Ascending aorta (tissue), 2 donors: ENCODE measurements at places on chromosomes 1 and 21. TPM values are rescaled to one million over a fixed set of nuclear protein-coding genes. Genes with fewer than 3 reads are reported as not detected.

Gene PALMD
- 34.4 TPM for total RNA-seq

Gene AADACL4
- not detected for total RNA-seq

Gene SEMA4A
- 0.64 TPM for total RNA-seq

Gene CRNN
- 0.21 TPM for total RNA-seq

Gene PYHIN1
- total RNA-seq, result 2.8 TPM

Gene ESPN
- 2.2 TPM for total RNA-seq

Gene SPRR2G
- total RNA-seq, result not detected

Gene DVL1
- 66.7 TPM for total RNA-seq

Gene LAMB3
- total RNA-seq, result 0.75 TPM

Gene THEM5
- total RNA-seq, result not detected

Gene SNAPIN
- total RNA-seq, result 61.0 TPM

Gene OPRD1
- total RNA-seq, result not detected

Gene RGS18
- total RNA-seq, result 3.0 TPM

Gene MTOR
- 28.0 TPM for total RNA-seq

Gene MIA3
- 22.8 TPM for total RNA-seq

Gene EXTL2
- 8.4 TPM for total RNA-seq

Gene LCE5A
- not detected for total RNA-seq

Gene RIPPLY3
- not detected for total RNA-seq

Gene C4BPA
- total RNA-seq, result not detected

Gene TRAF3IP3
- not detected for total RNA-seq

Gene SYCP1
- total RNA-seq, result not detected

Gene NUDT4B
- 52.5 TPM for total RNA-seq

Gene SCAF4
- 31.2 TPM for total RNA-seq

Gene MCOLN2
- not detected for total RNA-seq

Gene KIF26B
- total RNA-seq, result not detected

Gene SSBP3
- total RNA-seq, result 51.0 TPM

Gene MASP2
- total RNA-seq, result not detected

Gene C1QB
- 454 TPM for total RNA-seq

Gene HCRTR1
- not detected for total RNA-seq
